ENCODE measurements at places on chromosomes 5 and 9. TPM values are rescaled to one million over a fixed set of nuclear protein-coding genes. Genes with fewer than 3 reads are reported as not detected.

- peak; percentile 55 for DNase-seq
These were observed 45.1 kb upstream of the GLIS3 start for GRCh38 chr9:4344946-4345345.

- DNase-seq, result no peak
These were observed 16.6 kb downstream of the SV2C start for GRCh38 chr5:76099756-76100155.

DNA sequence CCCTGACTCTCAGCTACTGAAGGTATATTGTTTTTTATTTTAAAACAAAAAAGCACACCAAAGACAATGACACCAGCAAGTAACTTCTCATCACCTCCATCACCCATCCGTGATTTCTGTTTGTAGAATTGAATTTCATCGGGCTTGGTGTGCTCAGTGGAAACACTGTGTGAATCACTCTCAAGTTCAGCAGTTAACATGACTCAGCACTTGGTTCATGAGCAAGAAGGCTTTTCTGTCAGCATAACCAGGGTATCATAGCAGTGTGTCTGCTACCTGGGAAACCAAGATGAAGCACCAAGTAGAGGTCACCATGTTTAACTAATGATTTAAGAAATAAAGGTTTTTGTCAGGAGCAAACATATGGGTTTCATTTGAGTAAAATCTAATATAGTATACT, 123.7 kb downstream of the INSYN2B start:
- DNase-seq, result no peak

DNA sequence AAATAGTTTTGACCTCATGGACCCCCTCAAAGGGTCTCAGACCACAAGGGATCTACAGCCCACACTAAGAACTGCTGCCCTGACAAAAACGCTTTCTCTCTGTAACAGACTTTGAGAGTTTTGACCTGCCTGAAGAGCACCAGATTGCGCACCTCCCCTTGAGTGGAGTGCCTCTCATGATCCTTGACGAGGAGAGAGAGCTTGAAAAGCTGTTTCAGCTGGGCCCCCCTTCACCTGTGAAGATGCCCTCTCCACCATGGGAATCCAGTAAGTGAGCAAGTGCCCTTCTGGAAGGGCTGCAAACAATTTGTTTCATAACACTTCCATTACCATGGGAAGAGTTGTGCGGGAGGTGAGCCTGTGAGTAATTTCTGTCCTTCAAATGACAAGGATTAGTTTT, 6.0 kb downstream of the PTTG1 start:
- no peak for DNase-seq

DNA sequence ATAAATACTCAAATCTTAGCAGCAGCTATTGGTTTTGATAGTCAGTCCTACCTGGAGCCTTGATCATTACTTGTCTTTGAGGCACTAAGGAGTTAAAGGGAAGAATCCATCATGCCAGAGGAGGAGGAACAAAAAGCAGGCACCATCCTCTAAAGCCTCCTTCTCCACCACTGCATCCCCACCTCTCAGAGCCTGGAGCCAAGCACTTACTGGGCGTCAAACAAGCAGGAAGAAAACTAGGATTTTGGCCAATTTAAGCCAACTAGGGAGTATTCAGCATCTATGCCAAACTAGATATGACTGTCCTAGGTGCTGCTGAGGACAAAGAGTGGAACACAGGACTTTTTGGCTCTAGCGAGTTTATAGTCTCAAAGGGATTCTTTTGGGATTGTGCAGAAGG, 152.5 kb downstream of the PPP2R2B start:
- no peak for DNase-seq

DNA sequence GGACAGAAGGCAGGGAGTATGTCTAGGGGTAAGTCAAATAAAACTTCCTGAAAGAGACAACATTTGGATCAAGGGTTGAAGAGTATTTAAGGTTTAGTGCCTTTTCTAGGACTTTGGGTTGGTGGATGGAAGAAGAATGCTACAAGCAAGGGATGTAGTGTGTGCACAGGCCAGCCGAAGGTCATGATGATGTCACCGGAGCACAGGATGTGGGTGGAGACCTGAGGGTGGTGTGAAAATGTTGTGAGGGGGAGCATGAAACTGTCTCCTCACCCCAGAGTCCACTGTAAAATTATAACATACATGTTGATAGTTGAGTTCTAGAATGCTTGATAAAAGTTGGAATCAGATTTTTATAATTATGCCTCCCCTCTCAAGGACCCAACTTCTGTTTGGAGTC, 553.3 kb upstream of the SGCD start:
- DNase-seq, result peak; percentile 4

DNA sequence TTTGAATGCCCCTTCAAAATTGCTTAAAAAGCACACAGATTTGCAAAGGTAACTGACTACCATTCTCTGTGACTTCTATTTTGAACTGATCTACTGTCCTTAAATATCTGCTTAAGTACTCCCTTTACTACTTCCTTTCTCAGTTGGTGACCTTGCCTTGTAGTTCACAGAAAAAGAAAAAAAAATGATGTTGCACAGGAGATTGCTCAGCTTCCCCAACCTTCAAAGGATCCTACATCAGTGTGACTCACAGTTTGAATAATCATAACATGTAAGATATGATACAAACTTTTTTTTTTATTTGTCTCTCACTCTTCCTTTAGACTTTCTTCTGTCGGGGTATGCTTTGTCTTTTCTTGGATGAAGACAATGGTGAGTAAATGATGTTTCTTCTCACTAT, 1029.6 kb downstream of the CDH12 start:
- DNase-seq, result no peak

DNA sequence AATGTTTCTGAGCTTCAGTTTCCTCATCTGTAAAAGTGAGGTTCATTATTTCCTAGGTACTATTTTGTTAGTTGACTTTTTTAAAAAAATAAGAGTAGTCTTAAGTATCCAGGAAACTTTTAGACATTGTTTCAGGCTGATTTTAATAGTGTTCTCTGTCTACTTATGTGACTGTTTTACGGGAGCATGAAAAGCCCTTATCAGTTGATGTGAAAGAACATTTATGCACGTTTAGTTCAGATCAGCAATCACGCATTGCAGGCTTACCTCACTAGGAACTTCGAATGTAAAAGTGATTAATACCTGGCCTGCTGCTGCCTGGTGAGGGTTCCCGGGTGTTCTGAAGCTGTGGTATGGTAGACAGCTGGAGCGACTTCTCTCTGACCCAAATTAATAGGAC, 8.1 kb downstream of the SNX18 start:
- DNase-seq, result no peak

GRCh38 chr5:961711-962240, 46.8 kb upstream of the NKD2 start:
- no peak for DNase-seq

DNA sequence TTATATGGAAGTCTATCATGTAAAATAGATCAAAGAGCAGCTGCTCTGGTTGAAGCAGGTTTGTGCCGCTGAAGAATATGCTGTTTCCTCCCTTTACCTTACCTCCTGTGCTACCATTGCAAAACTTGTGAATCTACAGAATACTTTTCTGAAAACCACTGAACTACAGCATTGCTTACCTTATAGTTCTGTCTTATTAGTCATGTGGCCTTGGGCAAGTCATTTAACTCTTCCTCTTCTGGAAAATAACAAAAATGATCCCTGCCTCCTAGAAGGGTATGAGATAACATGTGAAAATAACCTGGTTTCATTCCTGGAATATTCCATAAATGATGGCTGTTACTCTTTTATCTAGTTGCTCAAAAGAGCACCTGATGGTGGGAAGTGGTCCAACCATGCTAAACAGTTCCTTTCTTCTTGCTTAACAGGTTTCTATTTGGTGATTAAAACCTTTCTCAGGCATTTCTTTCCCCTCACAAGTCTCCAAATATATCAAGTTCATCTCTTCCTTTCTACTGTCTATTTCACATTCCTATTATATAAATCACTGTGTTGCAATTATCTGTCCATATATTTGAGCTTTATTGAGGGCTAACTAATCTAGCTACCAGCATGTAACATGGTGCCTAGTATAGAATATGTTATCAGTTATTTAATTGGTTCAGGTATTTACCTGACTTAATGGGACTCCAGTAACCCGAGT, 15.0 kb downstream of the TRIM32 start:
- DNase-seq, result no peak

DNA sequence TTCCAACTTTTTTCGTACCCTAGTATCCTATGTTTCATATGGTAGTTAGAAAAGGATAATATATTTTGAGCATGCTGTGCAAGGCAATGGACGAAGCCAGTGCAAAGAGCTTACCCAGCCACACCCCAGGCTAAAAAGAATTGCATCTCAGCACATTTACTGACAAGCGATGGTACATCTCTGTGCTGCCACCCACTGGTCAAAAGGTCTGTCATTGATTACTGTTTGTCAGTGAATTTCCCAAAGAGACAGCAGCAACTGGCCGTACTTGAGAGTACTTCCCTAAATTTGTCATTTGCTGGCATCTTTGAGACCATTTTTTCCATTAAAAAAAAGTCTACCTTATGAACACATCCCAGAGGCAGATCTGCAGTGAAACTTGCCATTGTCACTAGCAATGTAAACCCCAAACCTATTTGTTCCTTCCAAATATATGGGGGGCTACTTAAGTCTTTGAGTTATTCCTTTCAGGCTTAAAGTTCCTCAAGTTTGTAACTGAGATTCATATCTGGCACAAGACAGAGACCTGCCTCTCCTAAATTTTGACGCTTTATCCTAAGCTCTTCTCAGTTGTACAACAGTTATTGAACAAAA, 184.3 kb downstream of the CTNND2 start:
- peak; percentile 2 for DNase-seq

GRCh38 chr5:100777680-100778300, 125.3 kb downstream of the ST8SIA4 start:
- no peak for DNase-seq

DNA sequence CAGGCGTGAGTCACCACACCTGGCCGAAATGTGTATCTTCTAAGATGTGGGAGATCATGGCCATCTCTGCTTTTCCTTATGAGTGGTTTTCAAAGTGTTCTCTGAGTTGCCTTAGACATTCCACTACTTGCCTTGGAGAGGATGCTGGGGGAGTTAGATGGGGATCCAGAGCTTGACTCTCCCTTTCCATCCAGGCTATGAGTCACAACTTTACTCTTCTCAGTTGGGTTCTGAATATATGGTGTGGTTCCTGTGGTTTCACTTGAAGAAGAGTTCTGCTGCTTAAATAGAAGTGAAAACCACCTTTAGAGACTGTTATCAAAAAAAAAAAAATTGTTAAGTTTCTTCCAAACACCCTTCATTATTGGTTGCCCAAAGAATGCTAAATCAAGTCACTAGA, 217.6 kb downstream of the ZNF608 start:
- no peak for DNase-seq

DNA sequence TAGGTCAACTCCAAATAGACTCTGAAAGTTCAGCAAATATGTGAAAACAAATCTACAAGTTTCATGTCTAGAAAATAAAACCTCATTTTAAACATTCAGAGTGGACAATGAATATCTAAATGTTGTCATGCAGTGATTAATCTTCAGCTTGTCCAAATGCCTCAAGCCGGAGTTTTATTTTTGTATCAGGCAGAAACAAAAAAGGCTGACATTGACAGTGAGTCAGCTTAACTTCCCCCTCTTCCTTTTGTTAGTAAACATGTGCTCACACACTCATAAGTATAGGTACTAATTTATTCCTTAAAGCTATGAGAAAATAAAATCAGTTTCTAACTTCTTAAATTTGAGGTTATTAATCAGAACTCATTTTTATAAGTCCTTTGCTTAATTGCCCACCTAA, 467.9 kb upstream of the DAB2 start:
- no peak for DNase-seq

DNA sequence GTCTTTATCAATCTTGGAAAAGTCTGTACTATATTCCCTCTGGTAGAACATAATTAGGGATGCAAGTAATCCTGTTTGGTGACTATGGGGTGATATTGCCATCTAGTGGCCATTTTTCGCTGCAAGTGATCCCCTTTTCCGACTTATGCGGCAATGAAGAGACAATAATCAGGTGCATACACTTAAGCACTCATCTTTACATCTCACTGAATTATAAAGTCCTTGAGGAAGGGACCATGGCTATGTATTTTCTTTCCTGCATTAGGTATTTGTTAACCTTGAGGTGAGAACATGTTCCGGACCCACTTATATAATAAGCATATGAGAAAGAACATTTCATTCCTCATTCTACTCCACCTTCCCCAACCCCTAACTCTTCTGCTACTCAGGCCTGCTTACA, 19.6 kb upstream of the LIX1 start:
- DNase-seq, result no peak

GRCh38 chr9:88925481-88925880, 65.8 kb upstream of the S1PR3 start:
- DNase-seq, result no peak

GRCh38 chr9:5421163-5421562, 16.6 kb downstream of the PLGRKT start:
- DNase-seq, result no peak

DNA sequence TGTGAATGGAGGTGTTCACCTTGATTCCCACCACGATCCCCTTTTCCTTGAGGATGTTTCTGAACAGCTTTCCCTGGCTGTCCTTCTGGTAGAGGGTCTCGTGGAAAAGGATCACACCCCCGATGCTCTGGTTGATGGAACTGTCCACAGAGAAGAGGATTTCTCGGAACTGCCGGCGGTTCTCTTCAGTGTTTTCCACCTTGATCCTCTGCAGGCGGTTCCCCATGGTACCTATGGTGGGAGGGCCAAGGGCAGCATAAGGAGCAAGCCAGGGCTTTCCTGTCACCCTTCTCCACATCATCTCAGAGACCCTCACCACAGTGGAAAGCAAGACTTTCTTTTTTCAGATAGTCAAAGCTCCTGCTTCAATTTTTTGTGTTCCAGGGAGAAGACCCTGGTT, 5.8 kb downstream of the ALDOB start:
- no peak for DNase-seq

GRCh38 chr5:170527991-170528390, 24.2 kb downstream of the KCNIP1 start:
- DNase-seq, result no peak

DNA sequence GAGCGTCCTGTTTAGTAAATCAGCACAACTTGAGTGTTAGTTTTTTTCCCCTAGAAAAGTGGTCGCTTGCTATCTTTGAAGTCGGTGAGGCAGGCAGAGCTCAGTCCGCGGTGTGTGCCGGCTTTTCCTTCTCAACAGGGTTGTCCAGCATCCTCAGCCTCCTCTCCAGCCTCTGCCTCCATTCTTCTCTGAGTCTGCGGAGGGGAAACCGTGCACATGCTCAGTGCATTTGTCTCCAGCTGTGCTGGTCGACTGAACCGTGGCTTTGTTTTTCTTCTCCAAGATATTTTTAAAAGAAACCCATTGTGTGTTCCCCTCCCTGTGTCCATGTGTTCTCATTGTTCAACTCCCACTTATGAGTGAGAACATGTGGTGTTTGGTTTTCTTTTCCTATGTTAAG, 25.3 kb downstream of the FAM240B start:
- no peak for DNase-seq

GRCh38 chr5:111972548-111972947, 215.6 kb upstream of the NREP start:
- DNase-seq, result no peak

The SCGB3A2 gene
- not detected for total RNA-seq

The PCDHB8 gene
- not detected for total RNA-seq

The CTNND2 gene
- not detected for total RNA-seq

The ENTPD2 gene
- total RNA-seq, result not detected

The FYB1 gene
- 71.3 TPM for total RNA-seq

The UNC5A gene
- total RNA-seq, result not detected

The MED7 gene
- total RNA-seq, result 14.2 TPM

The LEAP2 gene
- total RNA-seq, result 1.8 TPM

The FBP2 gene
- total RNA-seq, result not detected

The BTF3 gene
- total RNA-seq, result 1,092 TPM

The PAPPA gene
- total RNA-seq, result not detected

The AIF1L gene
- 1.3 TPM for total RNA-seq

Data from activated naive CD8-positive, alpha-beta T cell treated with anti-CD3 and anti-CD28 coated beads for 36 hours (primary cell).